ENCODE measurements at places on chromosomes 3 and 15.

DNA sequence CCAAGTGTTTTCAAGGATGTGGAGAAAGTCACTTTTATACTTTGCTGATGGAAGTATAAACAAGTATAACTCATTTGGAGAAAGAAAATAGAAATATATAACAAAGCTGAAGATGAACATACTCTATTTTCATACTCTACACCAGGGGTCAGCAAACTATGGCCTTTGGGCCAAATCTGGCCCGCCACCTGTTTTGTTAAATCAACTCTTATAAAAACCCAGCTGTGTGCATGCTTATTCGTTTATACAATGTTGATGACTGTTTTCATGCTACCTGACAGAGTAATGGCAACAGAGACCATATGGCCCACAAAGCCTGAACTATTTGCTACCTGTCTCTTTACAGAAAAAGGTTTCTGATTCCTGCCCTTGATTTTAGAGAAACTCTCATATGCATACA is 124.0 kb downstream of the NR1D2 start:
- DNase-seq, result no peak

GRCh38 chr15:29050870-29051269 is 165.1 kb downstream of the APBA2 start:
- DNase-seq, result no peak

- DNase-seq, result no peak
Measured at GRCh38 chr3:29026959-29027358, 253.9 kb upstream of the RBMS3 start.

DNA sequence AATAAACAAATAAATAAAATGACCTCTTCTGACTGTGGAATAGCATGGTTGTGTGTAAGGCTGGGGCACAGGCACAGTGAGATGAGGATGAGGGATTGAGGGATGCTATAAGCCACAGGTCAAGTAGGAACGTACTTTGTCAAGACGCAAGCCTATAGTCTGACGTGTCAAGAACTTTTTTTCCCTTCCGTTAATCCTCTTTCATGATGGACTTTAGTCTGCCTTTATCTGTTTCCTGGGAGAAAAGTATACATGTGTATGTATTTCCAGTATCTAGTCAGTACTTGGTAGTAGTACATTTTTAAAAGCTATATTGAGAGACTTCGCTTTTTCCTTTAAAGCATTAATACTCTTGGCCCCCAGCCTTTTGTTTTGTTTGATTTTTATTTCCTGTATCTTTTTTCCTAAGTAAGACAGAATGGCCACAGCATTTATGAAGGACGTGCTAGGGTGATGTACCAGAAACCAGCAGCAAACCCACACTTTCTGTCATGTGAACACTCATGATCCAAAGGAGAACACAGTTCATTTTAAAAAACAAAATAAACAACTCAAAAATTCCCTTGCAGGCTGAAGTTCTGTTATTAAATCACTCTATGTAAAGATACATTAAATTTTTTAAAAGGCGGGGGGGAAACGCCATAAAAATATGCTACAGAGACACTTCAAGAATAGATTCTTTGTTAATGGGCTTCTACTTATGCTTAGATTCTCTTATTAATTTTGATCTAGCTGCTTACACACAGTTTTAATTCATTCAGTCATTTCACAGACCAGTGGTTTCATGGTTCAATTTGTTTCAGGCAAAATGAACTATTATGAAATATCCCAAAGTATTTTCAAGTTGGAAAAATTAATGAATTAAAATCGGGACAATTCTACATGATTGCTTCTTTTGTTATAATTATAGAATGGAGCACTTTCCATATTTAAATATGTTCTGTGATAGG is 114.7 kb downstream of the SNRK start:
- DNase-seq, result no peak

- DNase-seq, result no peak
Measured at GRCh38 chr3:188914552-188914951, 257.2 kb upstream of the TPRG1 start.

DNA sequence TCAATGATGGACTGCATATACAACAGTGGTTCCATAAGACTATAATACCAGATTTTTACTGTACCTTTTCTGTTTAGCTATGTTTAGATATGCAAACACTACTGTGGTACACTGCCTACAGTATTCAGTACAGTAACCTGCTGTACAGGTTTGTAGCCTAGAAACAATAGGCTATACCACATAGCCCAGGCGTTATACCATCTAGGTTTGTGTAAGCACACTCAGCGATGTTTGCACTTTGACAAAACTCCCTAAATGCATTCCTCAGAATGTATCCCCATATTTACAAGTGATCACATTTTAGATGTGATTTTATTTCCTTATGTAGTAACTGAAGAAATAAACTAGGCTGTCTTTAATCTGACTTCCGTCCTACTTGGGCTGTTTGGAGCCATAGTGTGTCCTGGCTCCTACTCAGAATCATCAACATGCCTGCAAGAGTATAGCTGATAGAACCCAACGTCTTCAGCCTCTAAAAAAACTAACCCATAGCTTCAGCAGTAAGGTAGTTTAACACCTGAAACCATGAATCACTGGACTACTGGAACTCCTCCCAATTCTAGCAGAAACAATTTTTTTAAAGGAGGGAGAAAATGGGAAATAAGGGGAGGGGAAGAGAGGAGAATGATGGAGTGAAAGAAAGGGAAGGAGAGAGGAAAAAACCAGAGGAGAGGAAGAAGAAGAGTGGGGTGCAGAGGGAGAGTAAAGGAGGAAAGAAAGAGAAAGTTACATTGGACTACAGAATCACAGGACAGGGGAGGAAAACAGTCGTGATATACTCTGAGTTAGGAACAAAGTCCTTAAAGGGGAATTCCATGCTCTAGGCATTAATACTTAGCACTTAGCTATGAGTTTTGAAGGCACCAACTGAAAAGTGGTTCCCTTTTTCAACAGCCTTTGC is 67.7 kb upstream of the PLXND1 start:
- no peak for DNase-seq

DNA sequence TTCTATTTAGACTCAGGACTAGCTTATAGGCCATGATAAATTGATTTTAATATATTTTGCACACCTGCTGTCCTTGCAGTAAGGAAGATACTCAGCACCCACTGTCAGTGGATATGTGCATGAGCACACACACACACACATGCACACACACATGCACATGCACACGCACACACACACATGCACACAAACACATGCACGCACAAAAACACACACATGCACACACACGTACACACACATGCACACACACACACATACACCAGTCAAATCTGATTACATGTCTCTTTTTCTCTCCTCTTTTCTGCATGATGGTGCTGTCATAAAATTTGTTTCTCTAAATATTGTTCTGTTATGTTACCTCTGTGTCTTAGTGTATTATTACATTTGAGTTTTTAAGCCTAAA is 87.3 kb upstream of the OSTN start:
- DNase-seq, result no peak

DNA sequence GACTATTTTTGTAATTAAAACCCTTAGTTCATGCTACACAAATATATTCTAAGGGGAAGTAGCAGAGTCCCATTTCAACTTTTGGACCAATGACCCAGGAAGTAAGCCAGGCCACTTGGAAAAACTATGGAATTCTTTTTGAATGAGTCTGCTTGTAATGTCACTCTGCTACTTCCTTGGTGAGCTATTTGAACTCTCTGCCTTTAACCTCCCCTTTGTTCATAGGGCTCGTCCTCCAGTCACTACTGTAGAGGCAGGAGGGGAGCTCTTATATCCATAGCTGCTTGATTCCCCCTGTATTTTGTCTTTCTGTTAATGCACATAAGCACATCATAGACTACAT is 119.6 kb downstream of the UACA start:
- no peak for DNase-seq

DNA sequence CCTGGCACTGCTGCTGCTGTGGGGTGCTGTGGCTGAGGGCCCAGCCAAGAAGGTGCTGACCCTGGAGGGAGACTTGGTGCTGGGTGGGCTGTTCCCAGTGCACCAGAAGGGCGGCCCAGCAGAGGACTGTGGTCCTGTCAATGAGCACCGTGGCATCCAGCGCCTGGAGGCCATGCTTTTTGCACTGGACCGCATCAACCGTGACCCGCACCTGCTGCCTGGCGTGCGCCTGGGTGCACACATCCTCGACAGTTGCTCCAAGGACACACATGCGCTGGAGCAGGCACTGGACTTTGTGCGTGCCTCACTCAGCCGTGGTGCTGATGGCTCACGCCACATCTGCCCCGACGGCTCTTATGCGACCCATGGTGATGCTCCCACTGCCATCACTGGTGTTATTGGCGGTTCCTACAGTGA is 2.1 kb downstream of the GRM2 start:
- DNase-seq, result peak; percentile 8

DNA sequence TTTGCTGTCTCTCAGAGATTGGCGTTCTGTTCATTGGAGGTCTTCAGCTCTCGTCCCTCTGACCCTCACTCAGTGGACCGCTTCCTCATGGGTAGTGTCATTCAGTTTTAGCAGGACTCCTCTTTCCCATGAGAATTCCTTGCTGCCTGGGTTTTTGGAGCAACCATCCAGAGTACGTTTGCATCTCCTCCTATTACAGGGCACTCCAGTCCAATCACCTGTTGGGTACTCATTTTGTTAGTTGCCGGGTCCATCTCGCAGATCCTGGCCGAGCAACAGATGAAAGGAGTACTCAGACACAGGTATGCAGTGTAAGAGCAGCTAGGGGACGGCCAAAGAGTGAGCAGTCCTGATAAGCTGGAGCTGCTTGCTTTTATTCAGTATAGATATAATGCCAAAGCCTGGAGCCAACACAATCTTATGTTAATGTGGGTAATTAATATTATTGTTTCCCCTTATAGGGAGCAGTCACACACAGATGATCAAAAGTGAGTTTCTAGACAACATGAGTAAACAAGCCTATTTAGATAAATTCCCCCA is 49.6 kb downstream of the ISG20 start:
- DNase-seq, result no peak

- no peak for DNase-seq
Measured at GRCh38 chr3:58077596-58078285, 69.5 kb downstream of the FLNB start.

DNA sequence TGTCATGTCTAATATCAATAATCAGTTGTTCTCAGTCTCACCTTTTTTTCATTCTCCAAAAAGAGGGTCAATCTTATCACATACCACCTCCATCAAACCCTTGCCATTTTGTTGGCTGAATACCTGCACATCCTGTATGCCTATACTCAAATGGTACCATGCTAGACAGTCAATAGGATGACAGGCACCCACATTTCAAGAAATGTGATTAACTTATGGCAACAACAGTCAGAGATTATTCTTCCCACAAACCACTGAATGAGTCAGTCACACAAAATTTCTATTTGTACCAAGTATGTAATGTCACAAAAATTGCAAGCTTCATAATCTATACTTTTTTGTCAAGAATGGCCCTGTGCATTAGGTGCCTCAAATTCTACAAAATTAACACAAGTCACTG is 5.1 kb upstream of the SLC27A2 start:
- DNase-seq, result no peak

DNA sequence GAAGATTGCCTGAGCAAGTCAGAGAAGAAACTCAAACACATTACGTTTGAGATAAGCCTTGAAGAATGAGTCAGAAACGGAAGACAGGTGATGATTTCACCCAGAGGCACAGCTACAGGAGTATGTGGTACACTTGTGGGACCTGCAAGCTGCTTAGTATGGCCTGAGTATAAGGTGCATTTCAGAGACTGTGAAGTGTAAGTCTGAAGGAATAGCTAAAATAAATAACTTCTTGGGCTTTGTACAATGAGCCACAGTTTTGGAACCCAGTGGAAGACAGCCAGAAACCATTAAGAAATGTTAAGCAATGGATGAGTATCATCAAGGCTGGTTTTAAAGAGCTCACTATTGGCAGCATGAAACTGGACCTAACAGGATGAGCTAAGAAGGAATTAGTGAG is 826.2 kb downstream of the ROBO1 start:
- DNase-seq, result no peak

- no peak for DNase-seq
Measured at GRCh38 chr3:62550439-62550838, 177.1 kb upstream of the FEZF2 start.

DNA sequence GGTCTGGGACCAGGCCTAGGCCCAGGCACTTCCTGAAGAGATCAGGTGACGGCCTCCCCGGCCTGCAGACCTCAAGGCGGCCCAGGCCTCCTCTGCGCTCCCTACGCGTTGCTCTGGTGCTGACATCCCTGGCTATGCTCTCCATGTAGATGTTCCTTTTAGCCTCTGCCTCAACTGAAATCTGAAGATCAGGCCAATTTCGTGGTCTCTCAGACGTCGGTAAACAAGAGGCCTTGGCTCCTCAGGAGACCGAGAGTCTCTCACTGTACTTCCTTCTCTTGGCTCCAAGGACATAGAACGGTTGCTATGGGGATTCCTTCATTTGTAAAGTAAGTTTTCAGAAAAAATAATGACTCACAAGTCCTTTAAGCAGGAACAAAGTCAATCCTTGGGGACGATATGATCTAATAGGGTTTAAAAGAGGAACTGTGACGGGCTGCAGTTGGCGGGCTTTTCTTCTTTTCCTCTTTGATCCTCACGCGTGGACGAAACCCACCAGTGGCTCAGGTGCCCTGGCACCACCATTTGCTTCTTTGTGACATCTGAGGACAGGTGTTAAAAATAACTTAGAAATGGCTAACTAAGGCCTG is 55.6 kb upstream of the CGNL1 start:
- DNase-seq, result no peak

- DNase-seq, result no peak
Measured at GRCh38 chr15:73355612-73356265, 13.0 kb downstream of the HCN4 start.

- DNase-seq, result no peak
Measured at GRCh38 chr3:47385007-47385406, 4.2 kb downstream of the PTPN23 start.

- DNase-seq, result no peak
Measured at GRCh38 chr3:47469616-47470015, 6.1 kb downstream of the SCAP start.

DNA sequence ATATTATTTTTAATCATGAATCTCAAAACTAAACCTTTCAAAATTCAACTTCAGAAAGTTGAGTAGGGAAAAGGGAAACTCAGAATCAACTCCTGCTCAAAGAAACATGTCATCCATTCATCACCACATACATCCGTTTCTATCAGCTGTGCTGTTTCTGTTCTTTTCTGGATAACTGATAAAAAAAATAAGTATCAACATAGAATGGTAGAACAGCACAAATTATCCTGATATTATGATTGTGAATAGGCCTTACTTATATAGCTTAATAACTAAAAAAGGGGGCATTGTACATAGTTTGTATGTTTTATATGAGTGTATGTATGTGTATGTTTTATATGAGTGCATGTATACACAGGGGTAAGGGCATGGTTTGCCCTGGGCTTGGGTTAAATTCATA is 3.1 kb downstream of the TM4SF1 start:
- no peak for DNase-seq

GRCh38 chr3:8914491-8914890 is 48.8 kb downstream of the RAD18 start:
- DNase-seq, result no peak

GRCh38 chr3:184345317-184346144 is 8.1 kb downstream of the FAM131A start:
- DNase-seq, result no peak

DNA sequence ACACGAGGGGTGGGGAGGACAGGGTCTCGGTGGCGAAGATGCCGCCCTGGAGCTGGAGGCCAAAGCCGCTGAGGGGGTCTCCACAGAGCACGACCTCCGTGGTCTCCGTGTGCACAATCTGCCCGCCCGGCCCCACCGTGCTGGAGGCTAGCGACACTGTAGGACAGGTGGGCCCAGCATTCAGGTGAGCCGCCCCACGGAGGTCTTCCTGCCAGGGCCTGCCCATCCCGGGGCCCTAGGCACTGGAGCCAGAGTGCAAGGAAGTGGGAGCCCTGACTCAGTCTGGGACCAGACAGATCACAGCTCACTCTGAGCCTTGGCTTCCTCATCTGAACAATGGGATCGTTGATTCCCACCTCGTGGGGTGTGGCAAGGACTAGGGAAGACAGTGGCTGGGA is 25.8 kb downstream of the GRIP2 start:
- no peak for DNase-seq

Measured in activated naive CD4-positive, alpha-beta T cell treated with anti-CD3 and anti-CD28 coated beads, Interleukin-2, amount 50 U/mL, for 16 hours (primary cell).